ENCODE measurements at places on chromosomes 12 and 14. TPM values are rescaled to one million over a fixed set of nuclear protein-coding genes. Genes with fewer than 3 reads are reported as not detected.

Gene CMTM5
- total RNA-seq, result 0.26 TPM

Gene OAS3
- 2.2 TPM for total RNA-seq

Gene RNU6-7
- not detected for total RNA-seq

GRCh38 chr12:28558250-28558649 is 368.0 kb downstream of the CCDC91 start:
- no peak overlapping the region for H3K27ac ChIP-seq
- H3K27me3 ChIP-seq, result no peaks in the 10 kb centered on the region
- no peak overlapping the region for H3K4me3 ChIP-seq
- no peak for DNase-seq
- H3K4me1 ChIP-seq, result peaks cover 3% of the 10 kb centered on the region

GRCh38 chr14:106055289-106055688 is 528.9 kb downstream of the TMEM121 start:
- H3K36me3 ChIP-seq, result peaks cover 8% of the 10 kb centered on the region
- no peak for DNase-seq
- H3K27ac ChIP-seq, result no peak overlapping the region
- no peak overlapping the region for H3K4me3 ChIP-seq
- H3K27me3 ChIP-seq, result peaks cover 7% of the 10 kb centered on the region

Gene PTGER2
- total RNA-seq, result not detected

DNA sequence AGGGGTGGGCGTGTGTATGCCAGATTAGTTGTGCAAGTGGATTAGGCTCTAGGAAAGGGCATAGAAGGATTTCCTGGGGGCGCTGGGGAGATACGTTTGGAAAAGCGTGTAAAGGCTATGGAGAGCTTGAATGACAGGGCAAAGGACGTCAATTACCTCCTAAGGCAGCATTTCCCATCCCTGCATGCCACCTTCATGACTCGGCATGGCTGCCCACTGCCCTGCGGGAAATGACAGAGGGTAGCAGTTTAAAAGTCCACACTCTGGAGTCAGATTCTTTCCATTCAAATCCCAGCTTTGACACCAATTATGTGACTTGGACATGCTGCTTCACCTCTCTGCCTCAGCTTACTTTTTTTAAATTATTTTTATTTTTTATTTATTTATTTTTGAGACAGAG is 14.8 kb upstream of the TMEM229B start:
- no peaks in the 10 kb centered on the region for H3K36me3 ChIP-seq
- H3K4me1 ChIP-seq, result no peaks in the 10 kb centered on the region
- no peak overlapping the region for H3K4me3 ChIP-seq
- no peak overlapping the region for H3K27ac ChIP-seq
- no peak for DNase-seq
- no peaks in the 10 kb centered on the region for H3K27me3 ChIP-seq

Gene GDF3
- 77.7 TPM for total RNA-seq

DNA sequence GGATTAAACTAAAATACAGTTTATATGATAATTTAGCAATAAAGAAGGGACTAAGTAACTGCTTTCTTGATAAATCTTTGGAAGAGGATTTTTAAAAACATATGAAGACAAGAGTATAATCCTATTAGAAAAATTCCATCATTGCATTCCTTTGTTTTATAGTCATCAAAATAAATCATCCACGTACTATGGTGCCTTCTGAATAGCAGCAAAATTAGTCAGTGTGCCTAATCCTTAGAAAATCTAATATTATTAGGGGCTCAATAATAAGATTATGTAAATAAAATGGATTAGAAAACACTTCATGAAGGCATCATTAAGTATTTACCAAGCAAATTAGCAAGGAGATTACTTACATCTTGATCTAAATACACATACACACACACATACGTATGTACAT is 102.1 kb downstream of the KCNH5 start:
- DNase-seq, result no peak
- no peaks in the 10 kb centered on the region for H3K27me3 ChIP-seq
- no peaks in the 10 kb centered on the region for H3K4me1 ChIP-seq
- H3K27ac ChIP-seq, result no peak overlapping the region

- H3K27ac ChIP-seq, result peak overlapping the region; percentile 95
- peaks cover 18% of the 10 kb centered on the region for H3K27me3 ChIP-seq
- peak overlapping the region; percentile 94 for H3K4me3 ChIP-seq
Measured at GRCh38 chr12:53493610-53494391, 5.5 kb downstream of the MAP3K12 start.

DNA sequence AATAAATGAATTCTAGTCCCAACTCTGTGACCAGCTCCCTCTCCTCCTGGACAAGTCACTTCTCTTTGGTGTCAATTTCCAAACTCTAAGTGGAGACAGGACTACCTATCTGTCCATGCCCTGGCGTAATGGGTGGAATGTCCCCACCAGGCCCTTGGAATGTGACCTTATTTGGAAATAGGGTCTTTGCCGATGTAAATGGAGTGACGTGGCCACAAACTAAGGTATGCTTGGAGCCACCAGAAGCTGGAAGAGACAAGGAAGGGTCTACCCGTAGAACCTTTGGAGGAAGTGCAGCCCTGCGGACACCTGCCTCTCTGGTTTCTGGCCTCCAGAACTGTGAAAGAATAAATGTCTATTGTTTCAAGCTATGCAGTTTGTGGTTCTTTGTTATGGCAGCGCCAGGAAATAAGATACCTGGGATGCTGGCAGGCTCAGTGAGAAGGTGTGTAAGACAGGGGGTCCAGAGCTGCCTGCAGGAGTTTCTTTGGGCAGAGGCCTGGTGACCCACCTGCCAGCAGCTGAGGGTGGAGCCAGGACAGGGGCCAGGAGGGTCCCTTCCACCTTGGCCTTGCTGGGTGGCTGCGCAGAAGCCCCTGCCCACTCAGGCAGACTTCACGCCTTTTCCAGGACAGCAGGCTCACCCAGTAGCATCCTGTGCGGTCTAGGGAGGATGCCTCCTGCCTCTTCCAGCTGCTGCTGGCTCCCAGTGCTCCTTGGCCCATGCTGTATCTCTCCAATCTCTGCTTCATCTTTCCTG is 45.8 kb downstream of the ARL6IP4 start:
- H3K27me3 ChIP-seq, result peaks cover 3% of the 10 kb centered on the region
- peaks cover 9% of the 10 kb centered on the region for H3K36me3 ChIP-seq
- no peak overlapping the region for H3K4me3 ChIP-seq
- H3K4me1 ChIP-seq, result no peaks in the 10 kb centered on the region
- H3K27ac ChIP-seq, result no peak overlapping the region
- no peak for DNase-seq

Gene SLC38A4
- total RNA-seq, result not detected

Gene LRRIQ1
- total RNA-seq, result 1.1 TPM

Gene PTCSC3
- not detected for total RNA-seq

- H3K36me3 ChIP-seq, result no peaks in the 10 kb centered on the region
- DNase-seq, result no peak
- no peaks in the 10 kb centered on the region for H3K27me3 ChIP-seq
- peaks cover 7% of the 10 kb centered on the region for H3K4me1 ChIP-seq
- no peak overlapping the region for H3K4me3 ChIP-seq
Measured at GRCh38 chr14:34365309-34365915, 96.6 kb downstream of the SPTSSA start.

Gene MON2
- total RNA-seq, result 31.9 TPM
